ENCODE measurements at places on chromosomes 16 and 17. TPM values are rescaled to one million over a fixed set of nuclear protein-coding genes. Genes with fewer than 3 reads are reported as not detected.

FA2H gene
- 12.7 TPM for polyA plus RNA-seq

PRR35 gene
- not detected for polyA plus RNA-seq

STH gene
- polyA plus RNA-seq = not detected

NAGS gene
- 58.6 TPM for polyA plus RNA-seq

GRCh38 chr16:13898233-13898632 is 21.7 kb upstream of the ERCC4 start:
- no peak for DNase-seq
- no peak overlapping the region for H3K27ac ChIP-seq
- H3K27me3 ChIP-seq = no peaks in the 10 kb centered on the region
- H3K36me3 ChIP-seq = no peaks in the 10 kb centered on the region

DNA sequence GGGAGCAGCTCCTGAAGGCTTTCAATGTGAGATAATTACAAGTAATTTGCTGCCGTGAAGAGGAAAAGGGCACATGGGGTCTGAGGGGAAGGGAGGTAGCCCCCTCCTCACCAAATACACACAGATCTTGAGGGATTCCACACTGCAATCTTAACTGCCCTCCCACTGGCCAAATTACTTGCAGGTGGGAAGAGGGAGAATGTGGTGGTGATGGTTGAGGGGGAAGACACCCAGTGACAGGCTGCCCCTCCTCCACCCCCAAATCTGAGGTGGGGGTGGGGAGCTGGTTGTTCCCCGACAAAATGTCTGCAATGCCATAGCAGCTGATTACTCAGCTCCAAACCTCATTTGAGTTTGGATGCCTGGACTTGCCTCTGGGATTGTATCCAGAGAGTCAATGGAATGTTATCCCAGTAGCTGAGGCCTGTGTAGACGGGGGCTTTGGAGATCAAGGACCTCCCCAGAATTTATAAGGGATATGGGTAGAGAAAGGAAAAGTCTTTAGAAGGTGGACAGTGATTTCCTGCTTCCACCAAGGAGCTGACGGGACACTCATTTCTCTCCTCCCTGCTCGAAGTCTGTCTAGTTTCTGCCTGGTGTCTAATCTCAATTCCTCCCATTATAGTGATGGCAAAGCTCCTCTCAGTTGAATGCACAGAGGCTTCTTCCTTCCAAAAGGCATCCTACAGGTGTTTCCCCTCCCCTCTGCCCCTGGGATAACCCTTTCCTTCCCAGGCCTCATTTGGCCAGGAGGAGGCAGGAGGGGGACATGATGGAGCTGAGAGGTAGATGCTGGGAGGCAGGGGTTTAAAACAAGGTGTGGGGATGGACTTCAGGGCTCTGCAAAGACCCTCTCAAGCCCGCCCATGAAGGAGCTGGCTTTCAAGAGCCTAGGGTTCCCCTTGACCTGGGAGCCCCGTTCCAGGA is 8.7 kb downstream of the DLX4 start:
- DNase-seq = no peak
- H3K27me3 ChIP-seq = peaks cover 27% of the 10 kb centered on the region
- H3K4me3 ChIP-seq = no peak overlapping the region
- H3K36me3 ChIP-seq = no peaks in the 10 kb centered on the region

DNA sequence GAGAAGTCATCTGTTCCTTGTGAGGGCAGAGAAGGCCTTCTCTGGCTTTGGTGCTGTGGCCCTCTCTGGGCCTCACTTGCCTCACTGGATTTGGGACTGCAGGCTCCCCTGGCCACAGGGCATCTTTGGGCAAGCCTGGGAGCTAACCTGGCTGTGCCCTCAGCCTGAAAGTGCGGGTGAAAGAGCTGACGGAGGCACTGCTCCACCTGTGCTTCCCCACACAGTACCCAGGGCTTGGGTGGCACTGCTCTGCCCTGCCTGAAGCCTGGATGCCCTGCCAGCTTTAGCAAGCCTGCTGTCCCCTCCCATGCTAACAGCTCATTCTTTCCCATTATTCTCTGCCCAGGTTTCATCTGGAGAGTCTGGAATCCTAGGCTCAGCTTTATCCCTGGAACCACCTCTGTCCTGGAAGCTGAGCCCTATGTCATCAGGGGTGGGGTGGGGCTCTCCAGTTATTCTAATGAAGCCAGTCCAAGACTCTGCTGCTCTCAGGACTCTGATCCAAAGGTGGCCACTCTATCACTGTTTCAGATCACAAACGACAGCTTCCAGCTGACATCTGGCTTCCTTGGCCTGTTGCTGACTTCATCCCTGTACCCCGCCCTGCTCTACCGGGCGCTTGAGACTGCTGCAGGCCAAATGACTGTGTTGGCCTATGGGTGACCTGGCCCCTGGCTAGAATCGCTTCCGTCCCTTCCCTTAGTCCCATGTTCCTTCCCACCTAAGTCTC is 29.3 kb downstream of the HIC1 start:
- no peak overlapping the region for H3K4me3 ChIP-seq
- H3K36me3 ChIP-seq = no peaks in the 10 kb centered on the region
- peaks cover 32% of the 10 kb centered on the region for H3K4me1 ChIP-seq
- peak; percentile 98 for DNase-seq

Data from small intestine (tissue), 16 donors.